ENCODE measurements at places on chromosomes 2 and 18.

DNA sequence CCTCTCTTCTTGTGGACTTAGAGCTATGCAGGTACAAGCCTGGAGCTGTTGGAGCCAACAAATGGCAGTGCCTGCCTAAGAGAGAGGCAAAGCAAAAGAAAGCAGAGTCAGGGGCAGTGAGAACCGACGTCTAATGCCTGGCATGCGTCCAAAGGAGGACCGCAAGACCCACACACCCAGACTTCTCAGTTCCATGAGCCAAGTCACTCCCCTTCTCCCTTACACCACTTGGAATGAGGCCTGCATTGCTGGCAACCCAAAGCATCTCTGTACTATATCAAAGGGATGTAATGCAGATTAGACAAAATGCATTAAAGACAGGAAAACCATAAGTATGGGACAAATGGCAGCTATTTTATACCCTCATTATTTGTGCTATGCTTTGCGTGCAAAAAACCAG lies 49.9 kb upstream of the RNU4ATAC start:
- DNase-seq = no peak

DNA sequence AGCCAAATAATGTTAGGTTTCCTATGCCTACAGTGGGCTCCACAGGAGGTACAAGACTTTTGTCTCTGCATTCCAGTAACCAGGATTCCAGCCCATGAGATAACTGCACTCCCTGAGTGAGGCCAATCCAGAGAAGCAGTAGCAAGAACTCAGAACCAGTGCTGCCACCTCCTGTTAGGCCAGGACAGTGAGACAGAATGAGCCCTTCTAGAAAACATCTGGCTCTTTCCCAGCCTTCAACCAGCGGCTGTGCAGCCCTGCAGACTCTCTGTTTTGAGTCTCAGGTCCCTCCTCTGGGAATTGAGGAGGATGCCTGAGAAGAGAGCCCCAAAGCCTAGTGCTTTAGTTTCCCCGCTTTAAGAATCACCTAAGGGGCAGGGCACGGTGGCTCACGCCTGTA lies 44.2 kb downstream of the ARID5A start:
- DNase-seq = no peak

- DNase-seq = no peak
Observed at GRCh38 chr2:217481577-217481976, 521.2 kb downstream of the TNS1 start.

DNA sequence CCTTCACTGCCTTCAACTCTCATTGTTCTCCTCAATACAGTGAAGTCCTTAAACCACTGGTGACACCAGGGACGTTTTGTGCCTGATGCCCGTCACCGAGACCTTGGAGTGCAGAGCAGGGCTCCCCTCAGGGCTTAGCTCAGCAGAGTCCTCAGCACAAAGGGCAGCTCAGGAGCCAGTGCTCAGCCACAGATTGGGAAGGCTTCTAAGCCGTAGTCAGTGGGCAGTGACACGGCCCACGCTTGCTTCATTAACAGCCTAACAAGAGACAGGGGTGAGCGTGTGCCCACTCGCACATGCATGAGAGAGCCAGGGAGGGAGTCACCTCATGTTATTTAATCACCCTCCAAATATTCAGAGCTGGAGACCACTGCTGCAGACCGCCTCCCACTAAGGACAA lies 137.5 kb downstream of the SH3RF3 start:
- DNase-seq = no peak

DNA sequence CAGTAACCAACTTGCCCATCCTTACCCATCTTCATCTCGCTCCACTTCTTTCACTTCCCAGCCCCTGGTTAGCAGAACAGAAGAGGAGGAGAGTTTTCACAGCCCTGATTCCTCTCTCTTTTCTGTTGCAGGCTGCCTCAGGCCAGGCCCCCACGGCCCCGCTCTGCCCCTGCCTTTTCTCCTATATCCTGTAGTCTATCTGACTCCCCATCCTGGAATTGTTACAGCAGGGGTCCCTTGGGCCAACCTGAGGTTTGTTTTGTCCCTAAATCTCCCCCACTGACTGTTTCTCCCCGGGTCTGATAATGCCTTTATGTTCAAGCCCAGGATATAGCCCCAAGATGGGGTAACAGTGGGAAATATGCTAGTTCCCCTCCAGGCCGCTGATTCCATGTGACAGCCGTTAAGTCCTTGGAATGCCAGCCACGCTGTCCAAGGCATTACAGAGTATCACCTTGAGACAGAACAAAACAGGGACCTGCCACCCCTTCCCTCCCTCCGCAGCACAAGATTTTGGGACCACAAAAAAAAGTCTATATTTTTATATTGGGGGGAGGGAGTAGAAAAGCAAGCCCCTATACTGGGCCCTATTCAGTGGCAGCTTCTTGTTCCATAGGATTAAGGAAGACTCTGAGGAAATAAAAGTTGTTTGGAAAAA lies 1.4 kb downstream of the OST4 start:
- no peak for DNase-seq

DNA sequence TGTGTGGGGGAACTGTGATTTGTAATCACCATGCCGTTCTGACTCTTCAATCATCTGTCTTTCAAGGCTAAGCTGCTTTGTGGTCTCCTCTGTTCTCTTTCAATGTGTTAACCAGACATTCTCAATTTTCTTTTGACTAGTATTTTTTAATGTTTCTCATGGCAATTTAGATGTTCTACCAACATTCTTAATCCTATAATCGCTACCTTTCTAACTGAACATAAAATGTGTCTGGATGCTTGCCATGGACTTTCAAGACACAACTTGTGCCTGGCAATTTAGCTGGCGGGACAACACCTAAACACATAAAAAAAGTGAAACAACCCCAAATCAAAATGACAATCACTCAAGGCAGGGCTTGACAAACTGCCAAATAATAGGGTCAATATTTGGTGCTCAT lies 135.0 kb upstream of the ACKR3 start:
- DNase-seq = no peak

- no peak for DNase-seq
Observed at GRCh38 chr2:10324095-10324832, 21.6 kb downstream of the HPCAL1 start.
